Mesothelial cell of epicardium (in vitro differentiated cells): ENCODE measurements at places on chromosomes 16 and 17. TPM values are rescaled to one million over a fixed set of nuclear protein-coding genes. Genes with fewer than 3 reads are reported as not detected.
A peak's percentile ranks its signal among the peaks of the same experiment; 100 is the strongest.

TBC1D28 gene
- total RNA-seq, result 0.18 to 0.52 TPM (median 0.45 TPM) in 3 replicates

SMIM5 gene
- 0.95 to 1.7 TPM (median 1.5 TPM) in 3 replicates for total RNA-seq

TLCD3A gene
- total RNA-seq, result 25.3 to 28.3 TPM (median 27.7 TPM) in 3 replicates

GRCh38 chr17:45578516-45579455 lies 88.3 kb upstream of the PLEKHM1 start:
- DNase-seq, result no peak
- H3K4me3 ChIP-seq, result no peak overlapping the region
- peaks cover 13% of the 10 kb centered on the region for H3K36me3 ChIP-seq

- no peaks in the 10 kb centered on the region for H3K27me3 ChIP-seq
- H3K27ac ChIP-seq, result peak overlapping the region; percentile 23
- H3K4me1 ChIP-seq, result peaks cover 25% of the 10 kb centered on the region
These were observed 73.4 kb downstream of the WSB1 start for GRCh38 chr17:27367121-27367981.

GRCh38 chr17:72766761-72767356 lies 325.6 kb downstream of the SLC39A11 start:
- peaks cover 16% of the 10 kb centered on the region for H3K36me3 ChIP-seq
- no peak overlapping the region for H3K4me3 ChIP-seq
- DNase-seq, result no peak
- no peak overlapping the region for H3K27ac ChIP-seq
